ENCODE measurements at places on chromosomes 6 and 20.

DNA sequence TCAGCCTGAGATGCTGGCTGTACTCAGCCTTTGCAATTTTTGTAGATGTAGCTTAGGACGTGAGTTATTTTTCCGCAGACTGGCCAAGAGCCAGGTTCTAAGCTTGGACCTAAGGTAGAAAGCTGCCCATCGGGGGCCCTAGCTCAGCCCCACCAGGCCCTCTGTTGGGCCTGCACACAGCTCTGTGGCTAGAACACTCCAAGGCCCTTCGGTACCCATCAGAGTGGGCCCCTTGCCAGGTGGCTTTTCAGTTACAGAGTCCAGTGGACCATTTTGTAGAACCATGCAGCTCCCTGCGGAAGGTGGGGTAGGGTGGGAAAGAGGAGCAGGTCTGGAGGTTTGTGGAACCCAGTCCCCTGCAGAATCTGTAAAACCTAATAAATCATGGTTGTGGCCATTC is 22.6 kb downstream of the UCKL1 start:
- no peak for DNase-seq

DNA sequence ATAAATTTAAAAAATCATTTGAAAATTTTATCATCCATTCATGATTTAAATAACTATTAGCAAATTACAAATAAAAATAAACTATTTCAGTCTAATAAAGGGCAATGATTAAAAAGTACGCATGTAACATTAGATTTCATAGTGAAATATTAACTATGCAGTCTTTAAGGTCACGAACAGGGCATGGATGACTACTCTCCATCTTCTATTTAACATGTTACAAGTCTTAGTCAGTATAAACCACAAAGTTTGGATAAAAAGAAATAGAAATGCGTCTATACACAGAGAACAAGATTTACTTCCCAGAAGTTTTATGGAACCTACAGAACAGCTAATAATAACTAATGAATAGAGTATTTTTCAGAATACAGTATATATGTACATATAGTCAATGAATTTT is 1016.0 kb downstream of the EYS start:
- no peak for DNase-seq

DNA sequence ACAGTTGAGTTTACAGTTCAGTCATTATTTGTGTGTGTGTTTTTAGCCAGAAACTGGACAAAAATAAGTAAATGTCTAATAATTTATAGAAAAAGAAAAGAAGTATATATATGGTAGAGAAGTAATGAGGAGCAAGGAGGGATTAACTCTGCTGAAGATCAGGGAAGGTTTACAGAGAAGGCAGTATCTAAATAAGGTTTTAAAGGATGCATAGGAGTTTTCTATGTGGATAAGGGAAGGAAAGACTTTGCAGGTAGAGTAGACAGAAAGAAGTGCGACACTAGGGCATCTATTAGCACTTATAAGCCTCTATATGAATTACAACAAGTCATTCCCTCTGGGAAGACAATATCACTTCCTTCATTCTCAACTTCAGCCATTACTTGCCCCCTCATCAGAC is 34.3 kb downstream of the ISM1 start:
- DNase-seq: no peak

DNA sequence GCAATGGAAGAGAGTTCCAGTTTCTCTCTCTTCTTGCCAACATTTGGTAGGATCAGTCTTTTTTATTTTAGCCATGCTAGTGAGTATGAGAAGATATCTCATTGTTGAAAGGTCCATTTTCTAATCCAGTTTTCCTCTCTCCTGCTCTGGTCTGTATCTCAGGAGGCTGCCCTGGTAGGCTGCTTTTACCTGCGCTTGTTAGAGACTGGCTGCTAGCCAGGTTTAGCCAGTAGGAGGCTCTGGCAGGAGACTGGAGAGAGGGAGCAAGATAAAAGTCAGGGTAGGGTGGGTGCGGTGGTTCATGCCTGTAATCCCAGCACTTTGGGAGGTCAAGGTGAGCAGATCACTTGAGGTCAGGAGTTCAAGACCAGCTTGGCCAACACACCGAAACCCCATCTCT is 68.6 kb upstream of the FOXP4 start:
- no peak for DNase-seq

- DNase-seq: peak; percentile 50
Measured at GRCh38 chr20:62921119-62921687, 5.1 kb downstream of the DIDO1 start.

- no peak for DNase-seq
Measured at GRCh38 chr20:37233548-37234253, 27.9 kb downstream of the GHRH start.
